ENCODE measurements at places on chromosomes 6 and 20.

DNA sequence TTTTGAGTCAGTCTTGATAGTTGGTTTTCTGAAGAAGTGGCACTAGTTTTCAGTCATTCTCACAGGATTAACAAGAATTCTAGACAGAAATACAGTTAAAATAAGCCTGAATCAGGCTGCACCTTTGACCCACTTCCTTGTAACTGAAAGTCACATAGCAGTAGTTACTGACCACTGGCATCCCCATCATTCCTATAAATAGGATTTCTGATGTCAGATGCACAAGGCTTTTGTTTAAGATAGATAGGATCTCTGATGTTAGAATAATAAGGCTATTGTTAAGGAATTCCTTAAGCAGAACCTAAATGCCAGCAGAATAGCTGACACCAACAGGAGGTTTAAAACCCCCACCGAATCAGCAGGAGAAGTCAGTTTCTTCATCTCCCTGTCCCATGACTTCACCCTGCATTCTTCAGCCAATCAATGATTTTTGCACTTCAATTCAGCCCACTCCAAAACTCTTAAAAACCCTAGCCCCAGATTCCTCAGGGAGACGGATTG is 30.6 kb upstream of the ZBTB24 start:
- DNase-seq, result peak; percentile 53

DNA sequence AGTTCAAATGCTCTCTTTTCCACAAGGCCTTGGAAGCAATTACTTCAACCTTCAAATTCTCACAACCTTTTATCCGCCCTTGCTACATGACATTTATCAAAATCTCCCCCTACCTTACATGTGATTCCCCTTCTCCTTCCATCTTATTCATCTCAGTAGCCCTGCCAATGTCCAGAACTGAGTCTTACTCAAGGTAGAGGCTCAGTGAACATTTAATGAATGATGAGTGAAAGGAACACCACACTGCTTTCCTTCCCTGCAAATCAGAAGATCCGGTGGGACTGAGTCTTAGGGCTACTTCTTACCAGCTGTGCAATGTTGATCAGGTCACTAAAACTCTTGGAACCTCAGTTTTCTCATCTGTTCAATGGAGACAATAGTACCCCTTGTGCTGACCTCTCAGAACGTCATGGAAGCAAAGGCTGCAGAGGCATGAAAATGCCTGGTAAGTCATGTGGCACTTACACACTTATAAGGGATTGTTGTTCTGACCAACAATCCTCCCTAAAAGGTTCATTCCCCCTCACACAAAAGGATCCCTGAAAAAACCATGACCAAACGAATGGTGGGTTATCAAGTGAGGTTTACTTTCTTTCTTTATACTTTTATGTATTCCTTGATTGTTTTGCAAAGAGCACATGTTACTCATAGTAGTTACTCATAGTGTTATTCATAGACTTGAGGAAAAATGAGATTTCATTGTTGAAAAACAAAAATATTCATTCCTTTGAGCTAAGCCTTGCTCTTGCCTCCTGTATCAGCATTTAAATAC is 6.5 kb downstream of the MDGA1 start:
- no peak for DNase-seq

GRCh38 chr6:32941214-32941768 is 463 bp upstream of the HLA-DMB start:
- DNase-seq, result no peak

DNA sequence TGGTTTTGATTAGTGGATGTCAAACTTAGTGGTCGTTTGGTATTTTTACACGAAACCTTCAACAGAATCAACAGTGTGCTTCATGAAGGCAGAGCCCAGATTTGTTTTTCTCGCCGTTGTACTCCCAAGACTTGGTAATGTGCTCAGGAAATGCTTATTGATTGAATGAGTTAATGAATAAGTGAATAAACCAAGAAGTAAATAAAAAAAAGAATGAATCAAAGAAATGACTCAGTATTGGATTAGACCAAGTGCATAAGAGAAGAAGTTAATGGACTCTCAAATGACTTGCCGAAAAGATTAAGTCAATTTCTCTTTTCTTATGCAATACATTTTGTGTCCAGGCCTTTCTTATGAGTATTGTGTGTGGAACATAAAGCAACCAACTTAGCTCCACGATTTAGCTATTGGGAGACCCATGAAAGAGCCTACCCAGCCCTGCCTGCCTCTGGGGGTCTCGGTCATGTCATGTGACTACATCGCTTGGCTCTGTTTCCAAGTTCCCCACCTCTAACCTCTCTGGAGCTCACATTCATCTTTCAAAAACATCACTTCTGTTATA is 10.6 kb upstream of the FUCA2 start:
- no peak for DNase-seq

DNA sequence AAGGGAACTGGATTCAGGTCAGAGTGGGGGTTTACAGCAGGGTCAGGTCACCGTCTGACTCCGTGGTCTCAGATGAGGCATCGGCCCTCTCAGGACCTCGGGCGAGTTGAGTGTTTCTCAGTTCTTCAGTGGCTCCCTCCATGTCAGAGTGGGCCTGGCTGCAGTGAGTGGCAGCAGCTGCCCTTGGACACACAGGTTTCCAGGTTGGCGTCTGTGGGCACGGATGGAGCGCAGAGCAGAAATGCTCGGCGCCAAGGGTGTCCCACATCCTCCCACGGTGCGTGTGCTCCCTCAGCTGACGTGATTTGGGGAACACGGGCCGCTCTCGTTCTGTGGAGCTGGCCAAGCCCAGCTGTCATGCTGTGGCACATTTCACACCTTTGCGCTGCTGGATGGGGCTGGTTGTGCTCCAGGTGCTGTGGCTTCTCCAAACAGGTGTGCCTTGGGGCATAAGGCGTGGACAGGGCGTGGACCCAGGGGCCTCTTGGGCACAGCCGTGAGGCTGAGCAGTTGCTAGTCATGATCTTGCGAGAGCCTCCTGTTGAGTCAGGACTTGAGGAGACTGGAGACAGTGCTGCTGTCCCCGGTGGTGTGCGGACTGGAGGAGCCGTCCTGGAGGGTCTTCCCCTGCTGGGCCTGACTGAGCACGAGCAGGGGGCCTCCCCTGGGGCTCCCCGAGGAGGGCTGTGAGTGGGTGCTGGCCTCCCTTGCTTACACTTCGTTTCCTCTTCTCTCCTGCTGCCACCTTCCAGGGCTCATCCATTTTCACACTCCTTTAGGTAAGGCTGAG is 9.5 kb upstream of the DNAJC5 start:
- DNase-seq, result no peak

DNA sequence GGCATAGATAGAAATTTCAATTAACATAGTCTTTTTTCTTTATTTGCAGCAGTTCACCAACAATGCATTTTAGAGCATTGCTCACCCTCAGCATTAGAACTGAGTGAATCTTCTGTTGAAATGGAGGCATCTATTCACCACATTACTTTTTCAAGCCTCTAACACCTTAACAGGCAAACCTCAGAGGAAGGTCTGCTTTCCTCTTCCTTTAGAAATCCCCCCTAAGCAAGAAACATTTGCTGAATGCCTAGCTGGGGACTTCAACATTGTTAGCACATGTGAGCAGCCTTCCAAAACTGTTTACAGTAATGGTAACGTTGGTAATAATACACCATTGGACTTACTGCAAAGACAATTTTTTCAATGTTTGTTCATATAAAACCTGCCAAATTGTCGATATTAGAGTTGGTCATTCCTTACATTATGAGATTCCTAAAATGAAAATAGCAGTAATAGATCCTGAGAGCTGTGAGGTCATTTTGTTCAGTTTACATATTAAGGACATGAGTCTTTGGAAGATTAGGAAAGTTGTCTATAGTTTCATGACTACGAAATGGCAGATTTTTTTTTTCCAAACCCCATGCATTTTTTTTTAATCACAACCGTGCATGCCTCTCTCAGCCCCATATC is 20.6 kb upstream of the AKIRIN2 start:
- DNase-seq, result no peak

DNA sequence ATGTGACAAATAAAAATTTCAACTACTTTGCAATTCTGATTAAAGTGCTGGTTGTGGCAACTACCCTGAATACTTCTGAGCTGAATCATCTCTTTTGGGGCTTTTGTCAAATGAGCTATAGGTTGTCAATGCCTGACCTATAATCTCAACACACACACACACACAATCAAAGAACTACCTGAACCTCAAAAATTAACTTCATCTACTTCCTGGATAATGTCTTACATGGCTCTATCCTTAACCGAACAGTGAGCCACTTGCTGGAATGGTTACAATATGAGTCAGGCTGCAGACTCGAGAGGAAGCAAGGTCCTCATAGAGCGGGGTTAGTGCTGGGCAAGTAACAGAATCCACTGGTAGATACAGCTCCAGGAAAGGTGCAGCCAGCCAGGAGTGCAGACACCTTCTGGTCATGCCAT is 70.6 kb upstream of the DST start:
- peak; percentile 92 for DNase-seq

DNA sequence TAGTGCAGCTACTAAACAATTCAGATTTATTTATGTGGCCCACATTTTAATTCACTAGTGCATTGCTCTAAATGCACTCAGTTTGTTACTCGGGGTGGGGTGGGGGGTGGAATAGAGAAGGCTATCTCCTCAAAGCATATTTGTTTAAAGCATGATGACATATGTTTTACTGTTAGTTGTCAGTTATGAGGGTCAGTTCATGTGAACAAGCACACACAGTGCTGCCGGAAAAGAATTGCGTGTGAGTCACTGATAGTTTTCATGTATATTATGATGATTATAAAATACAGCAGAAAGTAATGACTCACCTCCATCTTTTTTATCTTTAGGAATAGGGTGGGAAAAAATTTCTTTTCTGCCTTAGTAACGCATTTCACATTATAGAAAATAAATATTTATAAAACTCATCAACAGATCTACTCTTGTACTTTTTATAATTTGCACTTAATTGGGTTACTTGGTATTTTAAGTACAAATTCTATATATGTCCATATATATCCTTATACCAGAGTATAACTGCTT is 42.2 kb upstream of the STXBP5 start:
- DNase-seq, result peak; percentile 77

DNA sequence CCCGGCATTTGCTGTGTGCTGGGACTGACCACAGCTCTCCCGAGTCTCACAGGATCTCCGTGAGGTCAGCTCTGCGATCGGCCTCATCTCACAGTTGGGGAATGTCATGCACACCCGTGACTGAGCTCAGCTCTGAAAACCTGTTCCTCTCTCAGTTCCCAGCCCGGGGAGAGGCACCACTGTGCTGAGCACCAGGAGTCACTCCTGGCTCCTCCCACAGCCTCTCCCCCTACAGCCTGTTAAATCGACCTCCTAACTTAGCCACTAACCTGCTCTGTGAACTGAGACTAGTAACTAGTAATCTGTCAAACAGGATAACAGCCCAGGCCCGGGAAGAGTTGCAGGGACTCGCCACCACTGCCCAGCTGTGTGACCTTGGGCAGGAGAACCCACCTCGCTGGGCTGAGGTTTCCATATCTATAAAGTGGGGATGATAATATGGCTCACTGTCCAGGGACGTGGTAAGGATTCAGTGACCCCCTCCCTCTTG is 20.1 kb upstream of the NOL4L start:
- no peak for DNase-seq

GRCh38 chr20:45487231-45487635 is 17.7 kb downstream of the WFDC2 start:
- DNase-seq, result no peak

- peak; percentile 16 for DNase-seq
These were observed 61.4 kb downstream of the PHF20 start for GRCh38 chr20:35833241-35833640.

DNA sequence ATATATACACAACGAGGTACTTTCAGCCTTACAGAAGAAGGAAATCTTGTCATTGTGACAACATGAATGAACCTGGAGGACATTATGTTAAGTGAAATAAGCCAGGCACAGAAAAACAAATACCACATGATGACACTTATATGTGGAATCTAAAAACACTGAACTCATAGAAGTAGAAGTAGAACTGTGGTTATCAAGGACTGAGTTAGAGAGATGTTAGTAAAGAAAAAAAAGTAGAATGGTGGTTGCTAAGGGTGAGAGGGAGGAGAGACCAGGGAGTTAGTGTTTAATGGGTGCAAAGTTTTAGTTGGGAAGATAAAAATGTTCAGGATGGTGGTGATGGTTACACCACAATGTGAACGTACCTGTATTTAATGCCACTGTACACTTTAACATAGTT is 4.8 kb upstream of the STX11 start:
- peak; percentile 22 for DNase-seq

DNA sequence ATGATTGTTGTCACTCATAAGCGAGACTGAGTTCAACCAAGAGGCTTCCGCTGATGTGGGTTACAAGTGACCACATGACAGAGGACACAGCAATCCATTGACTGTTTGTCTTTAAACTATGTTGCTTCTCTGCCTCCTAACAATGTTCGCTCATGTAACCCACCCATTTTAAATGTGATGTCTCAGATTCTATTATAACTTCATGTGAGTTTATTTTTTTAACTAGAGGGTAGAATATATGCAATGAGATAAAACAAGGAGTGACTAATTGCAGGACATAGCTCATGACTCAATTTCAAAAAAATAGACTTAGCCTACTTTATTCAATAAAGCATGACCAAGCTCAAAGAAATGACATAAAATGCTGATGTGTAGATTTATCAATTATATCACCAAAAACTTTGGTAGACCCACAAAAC is 119.2 kb upstream of the SASH1 start:
- peak; percentile 70 for DNase-seq

GRCh38 chr6:151436802-151437201 is 15.1 kb downstream of the RMND1 start:
- DNase-seq, result peak; percentile 34

DNA sequence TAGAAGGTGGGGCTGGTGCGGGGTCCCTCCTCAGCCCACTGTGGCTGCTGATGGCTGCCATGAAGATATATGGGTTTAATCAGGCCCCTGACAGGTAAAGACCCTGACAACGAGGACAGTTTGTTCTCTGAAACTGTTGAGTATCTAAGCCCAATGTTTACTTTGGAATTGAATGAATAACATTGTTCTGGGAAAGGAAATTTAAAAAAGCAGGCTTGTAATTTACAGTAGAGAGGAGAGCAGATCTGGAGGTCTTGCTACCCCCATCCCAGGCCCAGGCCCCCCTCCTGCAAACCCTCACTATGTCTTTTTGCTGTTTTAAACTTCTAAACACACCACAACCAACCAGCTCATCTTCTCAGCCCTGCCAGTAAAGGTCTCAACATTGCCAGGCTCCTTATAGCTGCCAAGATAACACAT is 171.3 kb downstream of the CDC5L start:
- DNase-seq, result no peak

DNA sequence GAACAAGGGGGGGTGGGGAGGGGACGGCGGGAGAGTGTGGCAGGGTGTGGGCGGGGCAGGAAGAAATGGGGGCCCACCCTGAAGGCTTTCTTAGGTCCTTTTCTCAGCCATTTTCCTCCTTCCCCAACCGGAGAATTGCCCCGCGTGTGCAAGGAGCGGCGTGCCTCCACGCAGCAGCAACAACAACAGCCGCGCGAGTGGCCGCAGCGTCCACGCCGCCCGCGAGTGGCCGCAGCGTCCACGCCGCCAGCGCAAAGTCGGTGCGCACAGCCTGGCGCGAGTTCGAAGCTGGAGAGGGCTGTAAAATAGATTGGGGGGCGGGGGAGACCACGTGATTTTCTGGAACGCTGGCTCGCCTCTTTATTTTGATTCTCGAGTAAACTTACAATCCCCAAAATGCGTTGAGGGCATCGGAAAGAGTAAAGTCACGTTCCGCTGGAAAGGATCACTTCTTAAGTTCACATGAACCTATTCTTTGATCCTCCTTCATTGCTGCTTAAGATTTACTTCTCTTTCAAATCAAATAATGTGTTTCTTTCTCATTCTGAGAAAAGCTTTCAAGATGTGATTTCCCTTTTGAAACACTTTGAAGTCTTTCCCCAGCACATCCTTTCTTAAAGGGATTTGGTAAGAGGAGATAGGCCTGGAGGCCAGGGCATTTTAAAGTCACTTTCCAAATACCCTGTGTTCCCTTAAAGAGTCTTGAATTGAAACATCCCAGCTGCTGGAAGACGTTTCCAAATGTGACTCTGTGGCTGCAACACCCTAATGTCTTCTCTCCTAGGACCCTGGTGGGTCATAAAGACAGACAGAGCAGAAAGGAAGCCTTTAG is 66.7 kb upstream of the ZNF217 start:
- DNase-seq, result no peak
